Osteoblast (primary cell): ENCODE measurements at places on chromosomes 11 and 22. TPM values are rescaled to one million over a fixed set of nuclear protein-coding genes. Genes with fewer than 3 reads are reported as not detected.

Gene ABCG4
- total RNA-seq = under 0.01 TPM in 1 of 2 replicates, not detected in the other

Gene POLD3
- 12.3 and 12.7 TPM in 2 replicates for total RNA-seq

Gene OR51E2
- not detected in 2 replicates for total RNA-seq

Gene CACNA1I
- under 0.01 TPM in 2 replicates for total RNA-seq

Gene TMEM86A
- total RNA-seq = 3.3 and 4.1 TPM in 2 replicates

Gene MOGAT2
- not detected in 2 replicates for total RNA-seq

Gene SLC43A1
- total RNA-seq = 18.5 and 28.0 TPM in 2 replicates

Gene SCGB1D2
- not detected in 2 replicates for total RNA-seq

Gene UBQLNL
- total RNA-seq = 0.29 and 0.36 TPM in 2 replicates

Gene SULT4A1
- total RNA-seq = under 0.01 TPM in 1 of 2 replicates, not detected in the other

Gene LSP1
- total RNA-seq = 41.0 and 54.6 TPM in 2 replicates

Gene DEPDC5
- total RNA-seq = 15.2 and 18.0 TPM in 2 replicates

Gene GAB2
- 18.3 and 18.5 TPM in 2 replicates for total RNA-seq

Gene DUSP8
- total RNA-seq = under 0.01 TPM in 2 replicates

Gene MS4A3
- total RNA-seq = not detected in 2 replicates

Gene BTBD10
- 51.0 and 55.7 TPM in 2 replicates for total RNA-seq

Gene CABP2
- not detected in 2 replicates for total RNA-seq

Gene OR8A1
- total RNA-seq = not detected in 2 replicates

Gene NRGN
- total RNA-seq = under 0.01 TPM in 1 of 2 replicates, not detected in the other

Gene KCNJ5
- total RNA-seq = 0.29 and 0.36 TPM in 2 replicates

Gene VWCE
- total RNA-seq = 4.7 and 6.2 TPM in 2 replicates

Gene MAPK8IP2
- total RNA-seq = 0.29 and 0.36 TPM in 2 replicates

Gene PICALM
- total RNA-seq = 313 and 324 TPM in 2 replicates

Gene MS4A15
- not detected in 2 replicates for total RNA-seq

Gene SPI1
- not detected in 2 replicates for total RNA-seq

Gene PNPLA5
- not detected in 2 replicates for total RNA-seq

Gene MAP6
- total RNA-seq = 0.72 and 1.5 TPM in 2 replicates

Gene MS4A1
- total RNA-seq = not detected in 2 replicates

Gene ARHGAP42
- total RNA-seq = 9.4 and 10.9 TPM in 2 replicates

Gene ART1
- total RNA-seq = not detected in 2 replicates

Gene ISX
- total RNA-seq = not detected in 2 replicates

Gene C22orf31
- not detected in 2 replicates for total RNA-seq

Gene C11orf87
- 4.3 and 4.7 TPM in 2 replicates for total RNA-seq

Gene RAB3IL1
- 15.9 and 20.3 TPM in 2 replicates for total RNA-seq

Gene SYVN1
- total RNA-seq = 10.3 and 11.9 TPM in 2 replicates

Gene OR8G1
- not detected in 2 replicates for total RNA-seq

Gene CLTCL1
- 28.6 and 29.7 TPM in 2 replicates for total RNA-seq

Gene UPK3A
- not detected in 2 replicates for total RNA-seq

Gene TTLL1
- total RNA-seq = 15.9 and 20.0 TPM in 2 replicates

Gene SCGB1C1
- total RNA-seq = not detected in 2 replicates

Gene TSSC4
- total RNA-seq = 42.4 and 46.7 TPM in 2 replicates

Gene CRYBB2
- not detected in 2 replicates for total RNA-seq

Gene RFPL1
- not detected in 2 replicates for total RNA-seq

Gene MYEOV
- total RNA-seq = 0.88 and 1.4 TPM in 2 replicates

Gene GRIA4
- total RNA-seq = not detected in 2 replicates

Gene LMNTD2
- total RNA-seq = 0.29 and 0.36 TPM in 2 replicates

Gene DCHS1
- total RNA-seq = 0.59 and 1.1 TPM in 2 replicates

Gene BLID
- 18.1 and 20.0 TPM in 2 replicates for total RNA-seq

Gene NLRP10
- 10.0 and 14.1 TPM in 2 replicates for total RNA-seq

Gene APOBEC3A
- not detected in 2 replicates for total RNA-seq

Gene MAPK11
- total RNA-seq = 2.9 and 6.2 TPM in 2 replicates

Gene NRIP3
- 6.2 and 6.8 TPM in 2 replicates for total RNA-seq
